ENCODE measurements at places on chromosomes 13 and 19.

DNA sequence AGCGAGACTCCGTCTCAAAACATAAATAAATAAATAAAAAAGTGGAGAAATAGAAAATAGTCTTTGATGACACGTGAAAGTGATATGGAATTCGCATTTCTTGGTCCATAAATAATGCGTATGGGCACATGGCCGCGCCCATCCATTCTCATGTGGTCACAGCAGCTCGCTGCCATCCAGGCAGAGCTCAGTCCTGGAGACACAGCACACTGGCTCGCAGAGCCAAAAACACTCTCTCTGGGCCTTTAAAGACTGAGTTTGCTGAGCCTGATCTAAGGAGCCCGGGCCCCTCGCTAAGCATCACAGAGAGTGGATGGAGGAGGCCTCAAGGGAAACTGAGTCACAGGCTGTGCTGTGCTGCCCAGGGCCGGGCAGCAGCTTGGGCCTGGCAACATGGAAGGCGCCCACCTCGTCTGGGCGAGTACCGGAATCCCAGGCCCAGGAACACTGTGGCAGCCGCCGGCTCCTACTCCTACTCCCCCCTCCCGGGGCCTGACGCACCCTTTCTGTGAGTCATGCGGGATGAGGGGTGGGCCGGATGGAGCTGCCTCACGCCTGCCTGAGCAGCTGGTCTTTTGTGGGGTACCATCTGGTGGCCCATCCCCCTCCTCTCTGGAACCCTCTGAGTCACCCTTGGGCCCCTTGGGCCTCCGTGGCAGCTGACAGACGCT is 28.9 kb upstream of the CACTIN start:
- DNase-seq: peak; percentile 20

DNA sequence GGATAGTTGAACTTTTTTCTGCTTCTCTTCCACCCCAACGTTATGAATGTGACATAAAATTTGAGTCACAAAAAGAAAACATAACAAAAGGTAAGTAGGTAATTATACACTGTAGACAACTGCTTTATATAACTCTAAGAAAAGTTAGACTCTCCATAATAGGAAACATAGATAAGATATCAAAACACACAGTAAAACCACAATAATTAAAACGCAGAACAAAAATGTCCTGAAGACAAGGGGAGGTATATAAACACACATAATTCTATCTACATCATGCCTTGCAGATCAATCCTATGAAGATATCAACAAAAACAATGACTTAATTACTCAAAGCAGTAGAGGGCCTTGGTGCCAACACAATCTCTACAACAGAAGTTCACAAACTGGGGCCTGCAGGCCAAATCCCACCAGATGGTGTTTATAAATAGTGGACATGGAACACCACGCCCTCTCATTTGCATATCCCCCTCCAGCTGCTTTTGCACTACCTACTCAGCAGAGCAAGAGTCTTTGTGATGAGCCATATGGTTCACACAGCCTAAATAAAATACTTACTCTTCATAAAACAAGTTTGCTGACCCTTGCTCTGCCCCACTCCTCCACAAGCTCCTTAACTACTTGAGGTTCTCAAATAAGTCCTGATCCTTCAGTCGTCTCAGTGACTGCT is 254.7 kb downstream of the KLF12 start:
- DNase-seq: no peak

GRCh38 chr13:107817647-107818287 is 397.6 kb downstream of the LIG4 start:
- no peak for DNase-seq

- peak; percentile 96 for DNase-seq
Observed at GRCh38 chr19:17553256-17553655, 2.2 kb upstream of the COLGALT1 start.

DNA sequence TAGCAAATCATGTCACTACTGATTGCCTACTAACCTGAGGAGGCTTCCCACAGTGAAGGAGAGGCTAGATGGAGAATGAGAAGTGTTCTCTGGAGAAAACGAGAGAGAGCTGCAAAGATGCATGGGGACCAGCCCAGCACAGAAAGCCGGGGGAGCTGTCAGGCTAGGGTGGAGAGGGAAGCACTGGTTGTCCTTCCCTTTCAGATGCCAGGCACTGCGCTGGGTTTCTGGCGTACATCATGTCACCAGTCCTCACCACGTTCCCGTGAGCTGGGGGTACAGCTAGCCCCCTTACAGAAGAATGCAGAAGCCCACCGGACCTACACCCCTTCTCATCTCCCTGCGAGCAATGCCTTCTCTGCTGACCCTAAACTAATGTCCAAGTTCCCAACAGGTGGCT is 86.0 kb downstream of the STK24 start:
- no peak for DNase-seq

- DNase-seq: no peak
Observed at GRCh38 chr19:39878398-39878797, 32.2 kb upstream of the FBL start.

DNA sequence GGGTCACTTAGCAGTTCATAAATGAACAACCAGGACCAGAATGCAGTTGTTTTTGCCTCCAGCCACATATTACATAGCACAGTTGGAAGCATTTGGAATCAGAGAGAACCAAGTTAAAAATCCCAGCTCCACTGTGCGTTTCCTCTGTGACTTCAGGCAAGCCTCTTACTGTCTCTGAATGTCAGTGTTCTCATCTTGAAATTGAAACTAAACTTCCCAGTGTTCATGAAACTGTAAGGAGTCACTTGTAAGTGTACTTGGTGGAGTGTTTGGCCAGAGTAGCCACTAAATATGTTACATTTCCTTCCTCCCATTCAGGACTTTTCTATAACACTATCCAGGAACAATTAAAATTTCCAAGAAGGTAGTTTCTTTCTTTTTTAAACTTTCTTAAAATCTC is 276.8 kb downstream of the KCNRG start:
- DNase-seq: no peak

- no peak for DNase-seq
Observed at GRCh38 chr19:4507150-4507452, 11.2 kb downstream of the PLIN4 start.

GRCh38 chr19:51246164-51246552 is 4.7 kb upstream of the SIGLECL1 start:
- DNase-seq: no peak

GRCh38 chr13:31073859-31074718 is 87.6 kb downstream of the HSPH1 start:
- no peak for DNase-seq

DNA sequence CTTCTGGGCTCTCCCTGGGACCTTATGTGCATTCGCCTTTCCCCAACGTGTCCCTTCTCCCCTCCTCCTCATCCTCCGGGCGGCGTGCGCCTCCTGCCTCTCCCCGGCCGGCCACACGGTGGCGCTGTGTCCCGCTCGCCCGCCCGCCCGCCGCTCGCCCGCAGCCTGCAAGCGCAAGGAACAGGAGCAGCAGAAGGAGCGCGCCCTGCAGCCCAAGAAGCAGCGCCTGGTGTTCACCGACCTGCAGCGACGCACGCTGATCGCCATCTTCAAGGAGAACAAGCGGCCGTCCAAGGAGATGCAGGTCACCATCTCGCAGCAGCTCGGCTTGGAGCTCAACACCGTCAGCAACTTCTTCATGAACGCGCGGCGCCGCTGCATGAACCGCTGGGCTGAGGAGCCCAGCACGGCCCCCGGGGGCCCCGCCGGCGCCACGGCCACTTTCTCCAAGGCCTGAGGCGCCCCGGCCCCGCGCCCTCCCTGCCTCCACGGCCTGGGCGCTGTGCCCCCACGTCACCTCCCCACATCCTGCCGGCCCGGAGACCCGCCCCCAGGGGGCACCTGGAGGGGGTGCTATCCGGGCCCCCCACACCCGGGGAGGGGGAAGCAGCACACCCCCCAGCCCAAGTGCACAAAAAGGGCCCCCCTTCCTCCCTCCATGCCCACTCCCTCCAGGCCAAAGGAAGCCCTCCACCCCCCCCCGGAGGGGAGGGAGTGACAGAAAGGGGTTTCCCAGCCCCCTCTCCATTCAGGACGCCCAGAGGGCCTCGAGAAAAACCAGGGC is 21.9 kb downstream of the ONECUT3 start:
- DNase-seq: no peak

DNA sequence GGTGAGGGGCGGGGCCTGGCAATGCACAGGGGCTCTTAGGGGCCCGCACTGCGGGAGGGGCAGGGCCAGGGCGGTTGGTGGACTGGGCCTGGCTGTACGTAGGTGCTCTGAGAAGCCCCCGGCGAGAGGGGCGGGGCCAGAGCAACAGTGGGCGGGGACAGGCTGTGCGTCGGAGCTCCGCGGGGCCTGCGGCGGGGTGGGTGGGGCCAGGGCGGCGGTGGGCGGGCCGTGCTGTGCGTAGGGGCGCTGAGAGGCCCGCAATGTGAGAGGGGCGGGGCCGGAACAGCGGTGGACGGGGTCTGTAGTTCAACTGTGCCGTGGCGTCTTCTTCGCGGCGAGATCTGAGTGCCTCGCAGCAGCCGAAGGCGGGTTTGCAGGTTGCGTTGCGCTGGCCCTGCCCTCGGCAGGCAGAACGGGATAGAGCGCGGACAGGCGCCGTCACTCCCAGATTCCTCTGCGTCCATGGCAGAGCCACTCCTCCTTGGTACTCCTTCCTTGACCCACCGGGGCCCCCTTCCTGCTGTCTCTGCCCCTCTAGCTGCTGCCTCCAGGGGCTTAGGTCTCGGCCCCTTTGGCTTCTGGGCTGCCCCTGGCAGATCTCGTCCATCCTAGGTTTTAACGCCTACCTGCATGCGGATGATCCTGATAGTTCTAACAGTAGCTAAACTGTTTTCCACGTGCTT is 33.2 kb downstream of the CCNE1 start:
- DNase-seq: no peak

DNA sequence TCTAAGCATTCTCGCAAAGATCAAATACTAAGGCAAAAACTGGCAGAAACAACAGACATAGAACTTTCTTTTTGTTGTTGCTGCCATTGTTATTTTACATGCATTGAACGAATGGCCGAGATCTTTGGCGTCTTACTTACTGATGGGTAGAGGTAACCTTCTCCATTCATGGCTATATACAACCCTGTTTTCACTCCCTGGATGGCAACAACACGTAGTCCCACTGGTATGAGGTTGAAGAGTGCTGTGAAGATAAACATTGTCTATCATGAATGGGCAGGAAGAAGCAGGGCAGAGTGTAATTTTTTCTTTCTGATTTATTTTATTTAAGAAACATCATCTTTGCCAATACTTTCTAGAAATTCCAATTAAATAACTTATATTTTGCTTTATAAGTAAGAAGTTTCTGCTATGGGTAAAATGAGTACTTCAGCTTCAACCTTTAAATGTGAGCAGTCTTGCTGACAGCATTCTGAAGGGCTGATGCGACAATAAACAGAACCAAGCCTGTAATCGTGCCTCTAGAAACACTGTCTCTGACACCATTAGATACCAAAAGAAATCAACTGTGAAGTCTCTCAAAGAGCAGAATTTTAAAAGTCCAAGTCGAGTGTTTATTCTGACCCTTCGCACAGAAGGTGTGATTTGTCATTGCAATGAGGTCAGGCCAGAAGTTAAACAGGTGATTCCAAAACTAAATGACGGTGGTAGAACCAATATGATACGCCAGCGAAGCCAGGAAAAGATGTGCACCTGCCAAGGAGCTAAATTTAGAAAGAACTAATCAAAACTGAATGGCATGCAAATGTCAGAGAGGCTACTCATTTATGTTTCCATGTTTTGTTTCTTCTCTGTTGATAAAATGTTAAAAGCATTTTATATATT is 416.4 kb downstream of the ITGBL1 start:
- no peak for DNase-seq

GRCh38 chr19:13031917-13032623 is 36.8 kb downstream of the NFIX start:
- DNase-seq: no peak

GRCh38 chr13:86986448-86986847 is 684.7 kb upstream of the SLITRK5 start:
- DNase-seq: no peak

DNA sequence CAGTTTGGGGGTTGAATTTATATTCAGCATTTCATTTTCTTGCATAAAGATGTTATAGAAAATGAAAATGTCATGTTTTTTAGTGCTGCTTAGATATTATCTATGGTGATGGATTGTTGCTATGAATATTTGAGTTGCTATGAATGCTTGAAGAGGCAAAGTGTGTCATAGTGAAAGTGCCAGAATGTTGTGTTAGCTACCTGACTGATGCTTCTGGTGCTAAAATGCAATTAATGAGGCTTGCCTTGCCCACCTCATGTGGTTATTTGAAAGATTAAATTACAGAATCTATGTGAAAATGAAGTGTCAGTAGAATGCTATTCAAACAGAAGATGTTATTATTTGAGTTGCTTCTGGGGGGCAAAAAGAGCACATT is 62.7 kb upstream of the MYCBP2 start:
- DNase-seq: no peak

DNA sequence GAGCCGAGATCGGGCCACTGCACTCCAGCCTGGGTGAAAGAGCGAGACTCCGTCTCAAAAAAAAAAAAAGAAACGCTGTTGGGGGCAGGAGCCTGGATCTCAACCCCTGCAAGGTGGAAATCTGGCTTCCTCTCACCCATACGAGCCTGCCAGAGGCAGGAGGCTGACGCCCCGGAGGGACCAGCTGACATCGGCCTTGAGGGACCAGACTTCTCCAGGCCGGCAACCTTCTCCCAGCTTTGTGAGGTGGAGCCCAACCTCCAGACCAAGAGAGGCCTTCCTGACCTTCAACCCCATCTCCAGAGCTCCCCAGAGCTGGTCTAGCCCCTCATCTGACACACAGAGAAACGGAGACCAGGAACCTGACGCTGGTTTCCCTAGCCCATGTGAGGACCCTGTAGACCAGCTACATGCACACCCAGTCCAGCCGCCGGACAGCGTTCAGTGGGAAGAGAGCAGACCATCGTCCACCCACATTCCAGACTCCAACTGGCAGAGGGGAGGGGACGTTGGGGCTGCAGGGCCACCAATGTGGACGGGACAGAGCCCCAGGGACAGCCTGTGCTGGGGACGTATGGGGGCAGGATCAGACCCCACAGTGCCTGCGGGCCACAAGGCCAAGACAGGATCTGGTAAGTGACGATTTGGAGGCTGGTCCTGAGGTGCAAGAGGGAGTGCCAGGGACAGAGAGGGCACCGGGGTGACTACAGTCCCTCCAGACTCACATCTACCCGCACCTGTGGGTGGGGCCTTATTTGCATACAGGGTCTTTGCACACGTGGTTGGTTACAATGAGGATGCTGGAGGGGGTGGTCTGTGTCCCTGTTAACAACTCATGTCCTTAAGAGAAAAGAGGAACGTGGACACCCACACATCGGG is 11.4 kb downstream of the SBNO2 start:
- DNase-seq: no peak

DNA sequence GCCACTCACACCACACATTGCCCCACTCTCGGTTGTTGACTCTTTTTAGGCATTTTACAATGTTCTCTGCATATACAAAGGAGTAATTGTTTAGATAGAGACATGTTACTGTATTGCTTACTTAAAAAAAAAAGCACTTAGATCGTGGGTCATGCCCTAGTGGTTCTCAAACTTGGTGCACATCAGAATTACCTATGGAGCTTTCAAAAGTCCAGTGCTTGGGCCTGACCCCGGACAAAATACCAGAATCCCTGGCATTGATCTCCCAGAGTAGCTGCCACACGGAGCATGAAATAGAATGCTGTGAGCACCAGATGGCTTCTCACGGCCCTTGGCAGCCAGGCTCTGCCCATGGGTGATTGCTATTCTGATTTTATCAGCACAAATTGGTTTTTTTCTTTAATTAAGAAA is 20.0 kb downstream of the ACP7 start:
- DNase-seq: no peak

- no peak for DNase-seq
Observed at GRCh38 chr19:54207983-54208783, 7.5 kb downstream of the RPS9 start.

Data from glomerular endothelial cell (primary cell).